ENCODE measurements at places on chromosomes 12 and 14. TPM values are rescaled to one million over a fixed set of nuclear protein-coding genes. Genes with fewer than 3 reads are reported as not detected.

NTF3 gene
- total RNA-seq: not detected

NABP2 gene
- total RNA-seq: 55.5 TPM

TAS2R20 gene
- total RNA-seq: not detected

KCNC2 gene
- total RNA-seq: not detected

TUNAR gene
- total RNA-seq: not detected

SOX5 gene
- not detected for total RNA-seq

SDR9C7 gene
- not detected for total RNA-seq

TSHR gene
- not detected for total RNA-seq

KLRC2 gene
- 1.4 TPM for total RNA-seq

STON2 gene
- 0.65 TPM for total RNA-seq

FOXM1 gene
- total RNA-seq: 97.0 TPM

TTC8 gene
- total RNA-seq: 44.1 TPM

PALS1 gene
- 20.1 TPM for total RNA-seq

CFAP251 gene
- total RNA-seq: 1.2 TPM

MAP1LC3B2 gene
- total RNA-seq: 1.6 TPM

PPP4R4 gene
- 0.22 TPM for total RNA-seq

SLC25A21 gene
- 1.6 TPM for total RNA-seq

APPL2 gene
- total RNA-seq: 16.1 TPM

HOXC4 gene
- total RNA-seq: 4.0 TPM

CCDC184 gene
- 2.5 TPM for total RNA-seq

ANO2 gene
- total RNA-seq: not detected

EFS gene
- not detected for total RNA-seq

IL26 gene
- total RNA-seq: not detected

GALNT4 gene
- total RNA-seq: 5.1 TPM

CISTR gene
- not detected for total RNA-seq

SPIC gene
- total RNA-seq: not detected

KRT72 gene
- not detected for total RNA-seq

TEX52 gene
- not detected for total RNA-seq

GALNT6 gene
- 3.0 TPM for total RNA-seq

PACS2 gene
- total RNA-seq: 30.9 TPM

SMIM41 gene
- not detected for total RNA-seq

TDP1 gene
- 13.3 TPM for total RNA-seq

NTN4 gene
- 54.5 TPM for total RNA-seq

RAB15 gene
- total RNA-seq: 17.7 TPM

ERBB3 gene
- 2.0 TPM for total RNA-seq

FIGNL2 gene
- total RNA-seq: 0.16 TPM

OR11G2 gene
- total RNA-seq: not detected

CCDC60 gene
- total RNA-seq: not detected

HVCN1 gene
- total RNA-seq: 0.80 TPM

C12orf50 gene
- not detected for total RNA-seq

CLEC9A gene
- total RNA-seq: not detected

LRRK2 gene
- total RNA-seq: 2.1 TPM

SERPINA9 gene
- total RNA-seq: not detected

RIMBP2 gene
- 0.01 TPM for total RNA-seq

RIMKLB gene
- total RNA-seq: 17.5 TPM

KRT6A gene
- total RNA-seq: 0.27 TPM

TRIAP1 gene
- 78.3 TPM for total RNA-seq

CLEC7A gene
- not detected for total RNA-seq

RD3L gene
- not detected for total RNA-seq

C3AR1 gene
- total RNA-seq: not detected

GPR68 gene
- 0.07 TPM for total RNA-seq

CD4 gene
- total RNA-seq: not detected

KIF26A gene
- 3.7 TPM for total RNA-seq

EMP1 gene
- 82.5 TPM for total RNA-seq

GLS2 gene
- 0.12 TPM for total RNA-seq

Data from A549 treated with CpdA at 1 μM for 4 hours (cell line).